ENCODE measurements at places on chromosomes 7 and 10.

DNA sequence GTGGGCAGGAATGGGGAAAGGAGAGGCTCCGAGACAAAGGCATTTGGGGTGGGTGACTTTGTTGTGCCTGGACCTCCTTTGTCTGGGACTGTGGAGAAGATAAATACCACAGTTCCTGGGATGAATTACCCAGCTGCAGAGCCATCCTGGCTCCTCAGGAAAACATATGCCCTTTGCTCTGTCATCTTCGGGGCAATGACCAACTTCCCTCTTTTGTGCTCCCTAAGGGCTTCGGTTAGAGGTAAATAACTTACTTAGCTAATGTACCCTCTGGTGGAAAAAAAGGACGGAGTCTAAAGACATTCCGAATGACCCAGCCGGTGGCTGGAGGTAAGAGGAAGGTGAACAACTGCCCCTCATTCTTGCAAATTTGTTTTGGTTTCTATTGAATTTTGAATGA lies 345.7 kb downstream of the GATA3 start:
- no peak for DNase-seq

- DNase-seq = no peak
Measured at GRCh38 chr10:28284126-28284525, 18.7 kb downstream of the MPP7 start.

GRCh38 chr10:86955501-86956194 lies 1.8 kb downstream of the MMRN2 start:
- no peak for DNase-seq

DNA sequence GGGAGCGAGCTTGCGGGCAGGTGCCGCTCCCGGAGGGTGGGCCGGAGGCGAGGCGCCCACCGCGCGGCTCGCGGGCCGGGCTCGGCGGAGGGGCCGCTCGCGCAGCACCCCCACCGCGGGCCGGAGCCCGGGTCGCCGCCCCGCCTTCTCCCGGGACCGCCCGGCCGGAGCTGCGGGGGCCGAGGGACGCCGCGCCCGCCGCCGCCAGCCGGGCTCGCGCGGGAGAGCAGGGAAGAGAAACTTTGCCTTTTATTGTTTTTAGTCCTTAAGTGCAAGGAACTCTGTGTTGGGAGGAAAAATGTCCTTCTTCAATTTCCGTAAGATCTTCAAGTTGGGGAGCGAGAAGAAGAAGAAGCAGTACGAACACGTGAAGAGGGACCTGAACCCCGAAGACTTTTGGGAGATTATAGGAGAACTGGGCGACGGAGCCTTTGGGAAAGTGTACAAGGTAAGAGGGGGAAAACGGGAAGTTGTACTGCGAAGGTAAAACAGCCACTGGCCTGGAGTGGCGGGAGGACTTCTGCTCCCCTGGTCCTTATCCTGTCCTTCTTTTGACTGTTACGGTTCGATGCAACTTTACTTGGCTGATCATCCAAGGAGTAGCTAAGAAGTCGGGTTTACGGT lies 620 bp downstream of the SLK start:
- DNase-seq = no peak

DNA sequence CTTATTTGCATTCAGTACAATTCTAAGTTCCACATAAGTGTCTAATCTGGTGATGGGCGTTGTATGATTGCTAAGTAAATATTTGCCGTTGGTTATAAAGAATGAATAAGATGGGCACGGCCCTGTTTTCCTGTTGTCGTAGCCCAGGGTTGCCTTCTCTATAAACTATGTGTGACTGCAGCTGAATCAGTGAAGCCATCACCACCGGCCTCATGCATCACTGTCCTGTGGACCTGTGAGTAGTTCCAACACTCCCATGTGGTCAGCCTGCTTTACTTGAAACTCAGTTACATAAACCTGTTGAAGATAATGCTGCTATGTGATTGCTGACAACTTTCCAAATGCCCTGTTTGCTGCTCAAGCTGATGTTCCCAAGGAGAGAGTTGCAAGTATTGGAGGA lies 21.6 kb upstream of the KLF6 start:
- no peak for DNase-seq

GRCh38 chr7:46848944-46849343 lies 733.0 kb downstream of the TNS3 start:
- no peak for DNase-seq

- DNase-seq = no peak
Measured at GRCh38 chr7:104209063-104209462, 1.2 kb upstream of the ORC5 start.

DNA sequence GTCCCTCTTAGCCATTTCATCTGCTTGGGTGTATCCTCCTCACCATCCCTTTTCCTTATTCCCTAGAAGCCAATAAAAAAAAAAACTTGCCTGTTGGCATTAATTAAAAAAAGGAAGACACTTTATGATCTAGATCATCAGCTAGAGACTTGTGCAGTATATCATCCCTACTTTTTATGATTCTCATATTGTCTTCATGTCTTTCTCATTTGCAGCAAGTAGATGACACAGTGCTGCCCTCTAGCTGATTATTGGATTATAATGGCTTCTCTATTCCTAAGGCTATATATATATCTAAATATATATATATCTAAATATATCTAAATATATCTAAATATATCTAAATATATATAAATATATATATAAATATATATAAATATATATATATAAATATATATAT lies 272.4 kb upstream of the LRGUK start:
- DNase-seq = no peak

DNA sequence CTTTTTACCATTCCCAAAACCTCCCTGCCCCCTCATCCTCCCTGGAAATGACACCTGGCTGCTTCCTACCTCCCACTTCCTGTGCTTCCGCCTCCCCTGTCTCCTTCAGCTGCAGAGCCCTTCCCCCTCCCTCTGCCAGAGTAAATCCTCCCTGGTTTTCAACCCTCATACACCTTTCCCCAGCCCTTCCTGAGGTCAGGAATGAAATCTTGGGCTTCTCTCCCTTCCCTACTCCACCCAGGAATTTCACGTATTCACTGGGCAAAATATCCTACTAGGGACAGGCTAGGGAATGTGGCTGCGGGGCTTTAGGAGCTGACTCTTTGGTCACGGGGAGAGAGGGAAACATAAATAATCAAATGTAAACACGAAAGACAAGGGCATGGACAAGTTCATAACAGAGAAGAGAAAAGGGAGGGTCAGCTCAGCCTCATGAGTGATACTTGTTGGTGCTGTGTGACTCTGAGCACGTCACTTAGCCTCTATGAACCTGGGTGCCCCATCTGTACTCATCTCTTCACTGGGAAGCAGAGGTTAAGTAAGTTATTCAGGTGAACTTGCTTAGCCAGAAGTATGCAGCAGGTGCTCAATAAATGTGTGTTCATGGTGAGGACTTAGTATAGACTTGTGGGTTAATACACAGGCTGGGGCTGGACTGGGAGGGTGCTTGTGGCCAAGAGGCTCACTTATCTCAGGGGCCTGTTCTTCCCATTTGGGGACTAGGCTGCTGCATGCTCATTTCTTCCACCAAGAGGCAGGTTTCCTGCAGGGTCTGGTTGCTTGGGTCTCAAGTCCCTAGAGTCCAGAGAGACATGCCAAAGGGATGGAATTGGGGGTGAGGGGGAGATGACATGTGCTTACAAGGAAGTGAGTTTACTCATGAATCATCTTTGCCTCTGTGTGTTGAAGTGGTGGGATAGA lies 10.0 kb upstream of the DUSP5 start:
- DNase-seq = no peak

GRCh38 chr7:6015917-6016652 lies 7.0 kb downstream of the AIMP2 start:
- DNase-seq = no peak

GRCh38 chr10:11414314-11415038 lies 197.0 kb downstream of the USP6NL start:
- DNase-seq = no peak

DNA sequence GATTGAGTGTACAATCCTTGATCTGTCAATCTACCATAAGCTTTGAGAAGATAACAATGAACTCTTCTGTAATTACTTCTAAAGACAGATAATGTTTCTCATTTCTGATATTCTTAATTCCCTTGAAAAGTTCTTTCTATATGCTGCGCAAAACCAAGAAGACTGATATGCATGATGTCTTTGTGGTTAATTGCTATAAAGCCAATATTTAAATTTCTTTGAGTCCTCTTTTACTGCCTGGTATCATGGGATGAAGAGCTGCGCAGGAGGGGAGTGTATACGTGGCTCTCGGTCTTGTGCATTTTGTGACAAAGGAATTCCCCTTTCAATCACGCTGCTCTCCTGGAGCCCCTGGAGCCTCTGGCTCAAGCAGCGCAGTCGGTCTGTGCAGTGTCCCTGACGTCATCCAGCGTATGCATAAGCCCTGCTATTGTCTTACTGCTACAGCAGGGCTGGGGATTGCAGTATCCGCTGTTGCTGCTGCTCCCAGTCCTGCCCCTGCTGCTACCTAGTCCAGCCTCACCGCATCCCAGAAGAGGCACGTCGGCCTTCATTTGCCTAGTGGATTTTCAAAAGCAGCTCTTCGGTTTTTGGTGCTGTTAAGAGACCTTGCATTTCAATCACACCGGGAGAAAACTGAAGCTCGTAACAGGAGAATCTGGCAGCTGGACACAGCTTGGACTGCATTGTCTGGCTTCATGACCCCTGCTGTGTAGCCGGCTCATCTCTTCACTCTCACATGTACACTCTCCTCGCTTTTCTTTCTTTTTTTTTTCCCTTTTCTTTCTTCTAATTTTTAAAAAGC lies 66.7 kb downstream of the ST7 start:
- no peak for DNase-seq

DNA sequence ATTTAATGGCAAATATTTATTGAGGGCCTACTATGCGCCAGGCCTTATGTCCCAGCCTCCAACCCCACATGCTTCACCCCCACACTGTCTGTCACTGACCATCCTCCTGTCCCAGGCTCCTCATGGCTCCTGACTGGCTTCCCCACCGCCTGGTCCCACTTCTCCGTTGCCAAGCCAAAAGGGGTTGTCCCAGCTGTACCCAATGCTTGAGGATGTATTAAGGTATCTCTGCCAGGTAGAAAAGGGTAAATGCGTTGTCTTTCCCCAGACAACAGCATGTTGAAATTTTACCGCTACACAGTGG lies 168.8 kb upstream of the FRMD4A start:
- no peak for DNase-seq

DNA sequence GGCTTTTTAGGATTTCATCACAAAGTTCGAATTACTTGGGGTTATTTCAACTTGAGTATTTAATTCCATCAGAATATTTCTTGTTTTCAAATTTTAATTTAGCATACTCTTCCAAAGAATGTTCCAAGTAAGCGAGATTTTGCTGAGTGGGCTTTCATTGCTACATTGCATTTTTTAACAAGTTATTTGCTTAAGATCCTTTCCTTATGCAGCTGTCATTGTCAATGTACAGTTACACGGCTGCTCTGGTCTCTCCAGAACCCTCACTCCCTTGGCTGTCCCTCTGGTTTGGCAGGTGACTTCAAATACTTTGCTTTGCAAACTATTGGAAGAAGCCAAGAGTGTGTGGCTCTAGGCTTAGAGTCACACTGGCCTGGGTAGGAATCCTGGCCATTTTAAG lies 80.0 kb downstream of the CFAP58 start:
- no peak for DNase-seq

DNA sequence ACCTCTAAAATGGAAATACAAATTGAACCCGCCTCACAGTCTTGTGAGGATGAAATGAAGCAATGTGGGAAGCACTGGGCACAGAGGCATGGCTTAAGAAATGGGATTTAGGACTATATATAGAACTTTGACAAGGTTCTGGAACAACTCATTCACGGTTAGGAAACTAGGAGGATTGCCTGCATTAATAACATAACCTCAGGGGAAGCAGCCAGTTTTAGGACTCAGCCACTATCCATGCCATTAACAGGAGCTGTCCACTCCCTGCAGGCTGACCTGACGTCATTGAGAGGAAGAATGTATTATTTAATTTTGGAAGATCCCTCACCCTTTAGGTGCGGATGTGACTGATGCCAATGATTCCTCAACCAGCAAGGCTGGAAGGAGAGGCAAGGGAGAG lies 34.8 kb downstream of the ITGB8 start:
- no peak for DNase-seq

DNA sequence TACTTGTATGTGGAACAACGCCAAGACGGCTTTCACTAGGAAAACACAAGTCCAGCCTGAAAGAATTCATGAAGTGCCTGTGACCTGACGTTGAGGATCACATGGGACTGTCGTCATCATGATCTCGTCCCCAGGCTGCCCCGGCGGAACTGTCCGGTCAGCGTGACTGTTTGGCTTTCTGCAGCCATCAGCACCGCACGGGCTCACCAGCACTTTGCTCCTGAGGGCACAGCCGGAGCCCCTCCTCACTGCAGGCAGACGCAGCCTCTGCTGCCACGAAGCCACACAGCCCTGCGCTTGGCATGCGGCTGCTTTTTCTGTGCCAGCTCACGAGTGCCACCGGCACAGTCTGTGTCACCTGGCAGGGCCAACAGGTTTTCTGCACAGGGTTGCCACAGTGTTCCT lies 9.4 kb upstream of the GET4 start:
- DNase-seq = no peak

DNA sequence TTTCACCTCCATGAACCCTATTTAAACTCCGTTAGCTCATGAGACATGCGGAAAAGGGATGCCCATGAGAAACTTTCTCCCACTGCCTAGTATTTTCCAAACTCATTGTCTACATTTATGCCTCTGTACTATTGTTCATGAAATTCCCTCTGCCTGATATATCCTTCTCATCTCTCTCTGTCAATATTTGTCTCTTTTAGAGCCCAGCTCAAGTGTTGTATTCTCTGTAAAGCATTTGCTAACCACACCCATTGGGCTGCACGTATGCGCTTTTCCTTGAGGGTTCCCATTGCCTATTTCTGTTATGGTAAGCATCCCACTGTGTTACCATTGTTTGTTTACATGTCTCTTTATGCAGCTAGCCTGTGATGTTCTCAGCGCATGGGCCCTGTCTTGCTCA lies 211.4 kb downstream of the MDFIC start:
- no peak for DNase-seq

DNA sequence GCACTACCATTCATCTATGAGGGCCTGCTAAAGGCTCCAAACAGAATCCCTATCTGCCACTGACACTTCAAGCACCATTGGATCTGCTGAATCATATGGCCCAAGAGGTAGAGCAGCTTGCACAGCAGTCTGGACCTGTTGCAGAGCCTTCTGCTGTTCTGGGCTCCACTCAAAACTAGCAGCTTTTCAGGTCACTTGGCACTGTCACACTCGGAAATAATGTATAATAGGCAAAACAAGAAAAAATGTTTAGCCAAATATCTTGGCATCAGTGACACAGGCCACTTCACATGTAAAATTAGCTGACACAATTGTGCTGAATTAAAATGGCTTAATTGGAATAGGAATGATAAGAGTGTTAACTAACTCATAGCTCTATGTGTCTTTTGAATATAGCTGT lies 1182.9 kb upstream of the LRRTM3 start:
- no peak for DNase-seq

GRCh38 chr10:5659702-5660528 lies 6.5 kb downstream of the ASB13 start:
- no peak for DNase-seq

All from activated T-cell treated with anti-CD3 and anti-CD28 coated beads for 1 hour (primary cell).